ENCODE measurements at places on chromosomes 12 and 14. TPM values are rescaled to one million over a fixed set of nuclear protein-coding genes. Genes with fewer than 3 reads are reported as not detected.

ACIN1 gene
- total RNA-seq = 174 TPM

GRCh38 chr12:12946686-12947355, 5.1 kb downstream of the GPRC5D start:
- DNase-seq = no peak

DNA sequence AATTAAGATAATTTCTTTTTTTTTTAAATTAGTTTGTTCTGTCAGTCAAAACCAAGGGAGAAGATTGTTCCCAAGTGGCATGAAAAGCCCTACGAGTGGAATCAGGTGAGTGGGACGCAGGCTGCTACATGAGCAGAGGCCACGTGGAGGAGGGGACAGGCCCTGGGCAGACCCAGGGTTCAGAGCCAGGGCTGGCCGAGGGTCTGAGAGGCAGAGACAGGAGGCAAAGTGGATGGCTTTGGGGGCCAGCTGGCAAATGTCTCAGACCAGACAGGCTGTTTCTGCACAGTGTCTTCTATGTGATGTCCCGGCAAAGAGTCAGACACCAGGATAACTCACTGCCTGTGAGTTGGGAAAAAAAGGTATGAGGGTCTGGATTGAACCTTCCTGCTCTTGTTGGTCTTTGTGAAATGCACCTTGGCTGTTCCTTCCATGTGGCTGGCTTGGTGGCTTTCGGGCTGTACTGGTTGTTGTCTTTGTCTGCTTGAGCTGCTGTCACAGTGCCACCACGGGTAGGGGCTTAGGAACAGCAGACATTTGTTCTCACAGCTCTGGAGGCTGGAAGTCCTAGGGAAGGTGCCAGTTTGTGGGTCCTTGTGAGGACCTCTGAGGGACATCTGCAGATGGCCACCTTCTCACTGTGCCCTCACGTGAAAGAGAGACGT, 35.8 kb upstream of the ASPG start:
- DNase-seq = no peak

DNA sequence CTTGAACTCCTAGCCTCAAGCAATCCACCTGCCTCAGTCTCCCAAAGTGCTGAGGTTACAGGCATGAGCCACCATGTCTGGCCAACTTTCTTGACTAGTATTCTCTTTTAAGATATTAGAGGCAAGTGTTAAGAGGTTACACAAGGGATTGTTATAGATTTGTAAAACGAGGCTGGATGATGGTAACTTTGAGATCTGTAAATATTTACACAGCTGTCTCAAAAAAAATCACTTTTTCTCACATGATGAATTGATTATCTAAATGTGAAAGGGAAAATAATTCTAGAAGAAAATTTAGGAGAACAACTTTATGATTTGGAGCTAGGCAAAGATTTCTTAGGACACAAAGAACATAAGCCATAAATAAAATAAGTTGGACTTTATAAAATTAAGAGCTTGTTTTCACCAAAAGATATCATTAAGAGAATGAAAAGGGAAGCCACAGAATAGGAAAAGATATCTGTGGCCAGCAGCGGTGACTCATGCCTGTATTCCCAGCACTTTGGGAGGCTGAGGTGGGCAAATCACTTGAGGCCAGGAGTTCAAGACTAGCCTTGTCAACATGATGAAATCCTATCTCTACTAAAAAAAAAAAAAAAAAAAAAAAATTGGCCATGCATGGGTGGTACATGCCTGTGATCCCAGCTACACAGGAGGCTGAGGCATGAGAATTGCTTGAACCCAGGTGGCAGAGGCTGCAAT, 77.4 kb downstream of the BBS10 start:
- no peak for DNase-seq

DNA sequence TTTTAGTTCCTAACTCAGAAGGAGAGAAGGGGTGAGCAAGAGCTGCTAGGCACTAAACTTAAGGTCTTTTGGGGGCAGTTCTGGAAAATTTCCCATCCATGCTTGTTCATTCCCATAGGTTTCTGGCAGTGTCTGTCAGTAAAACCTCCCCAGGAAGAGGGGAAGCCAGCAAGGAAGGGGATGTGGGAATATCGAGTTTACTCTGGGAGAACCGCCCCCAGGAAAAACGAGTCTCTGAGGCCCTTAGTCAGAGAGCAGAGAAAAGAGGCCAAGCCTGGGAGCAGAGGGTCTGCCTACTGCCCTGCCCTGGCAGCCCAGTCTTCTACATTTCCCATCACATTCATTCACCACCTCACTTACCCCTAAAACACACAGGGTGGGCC, 55.9 kb downstream of the TMCC3 start:
- no peak for DNase-seq

- DNase-seq = no peak
Measured at GRCh38 chr14:64566651-64567122, 16.9 kb downstream of the PPP1R36 start.

DNA sequence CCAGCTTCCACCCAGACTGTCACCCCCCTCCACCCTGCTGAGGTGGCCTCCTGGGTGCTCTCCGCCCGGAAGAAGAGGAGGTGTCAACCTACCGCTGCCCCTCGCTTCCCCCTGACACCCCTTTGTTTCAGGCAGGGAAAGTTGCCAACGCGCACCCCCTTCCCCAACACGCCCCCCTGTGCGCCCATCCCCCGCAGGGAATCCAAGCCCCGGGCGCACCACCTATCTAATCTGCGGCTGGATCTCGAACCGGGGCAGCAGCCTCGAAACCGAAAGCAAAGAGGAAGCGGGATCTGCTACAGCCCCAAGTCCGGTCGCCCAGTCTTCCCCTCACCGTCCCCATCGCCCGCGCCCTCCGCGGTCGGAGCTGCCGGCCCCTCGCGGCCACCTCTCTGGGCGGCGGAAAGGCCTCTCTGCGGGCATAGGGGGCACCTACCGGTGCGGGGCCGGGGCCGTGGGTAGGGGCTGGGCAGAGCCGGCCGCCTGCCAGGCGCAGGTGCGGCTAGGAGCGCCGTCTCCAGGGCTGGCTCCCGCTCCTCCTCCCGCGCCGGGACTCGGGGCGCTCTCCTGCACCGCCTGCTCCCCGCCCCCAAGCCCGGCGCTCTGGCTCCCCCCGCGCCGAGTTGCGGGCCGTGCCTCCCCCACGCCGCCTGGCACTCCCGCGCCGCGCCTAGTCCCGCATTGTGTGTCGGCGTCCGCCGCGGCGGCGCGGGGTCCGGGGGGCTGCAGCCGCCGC, 18.3 kb upstream of the PLEKHH1 start:
- peak; percentile 48 for DNase-seq

GRCh38 chr14:32109676-32110547, 32.8 kb downstream of the ARHGAP5 start:
- DNase-seq = no peak

DNA sequence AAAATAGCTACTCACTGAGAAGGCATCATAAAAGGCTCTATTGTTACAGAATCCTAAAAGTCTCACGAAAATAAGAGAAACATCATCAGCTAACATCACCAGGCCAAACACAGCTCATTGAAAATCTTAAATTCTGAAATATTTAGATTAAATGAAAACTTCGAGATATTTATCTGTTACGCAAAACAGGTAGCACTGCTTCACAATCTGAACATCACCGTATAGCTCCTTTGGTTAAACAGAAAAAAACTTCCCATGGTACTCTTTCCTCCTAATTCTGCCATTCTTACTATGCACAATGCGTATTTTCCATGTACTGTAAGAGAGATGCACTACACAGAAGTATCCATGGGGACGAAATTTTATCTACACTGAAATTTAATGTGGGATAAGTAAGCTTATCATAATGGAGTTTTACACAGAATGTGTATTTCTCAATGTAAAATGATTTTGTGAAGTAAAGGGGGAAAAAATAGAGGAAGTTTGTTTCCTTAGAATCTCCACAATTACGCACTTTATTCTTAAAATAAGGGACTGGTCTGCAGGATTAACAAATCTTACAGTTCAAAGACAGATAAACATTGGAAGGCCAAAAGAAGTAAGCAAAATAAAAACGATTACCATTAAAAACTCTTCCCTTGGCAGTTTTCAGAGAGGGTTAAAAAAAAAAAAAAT, 1.9 kb downstream of the SGPP1 start:
- DNase-seq = no peak

AKAP6 gene
- 1.3 TPM for total RNA-seq

DNA sequence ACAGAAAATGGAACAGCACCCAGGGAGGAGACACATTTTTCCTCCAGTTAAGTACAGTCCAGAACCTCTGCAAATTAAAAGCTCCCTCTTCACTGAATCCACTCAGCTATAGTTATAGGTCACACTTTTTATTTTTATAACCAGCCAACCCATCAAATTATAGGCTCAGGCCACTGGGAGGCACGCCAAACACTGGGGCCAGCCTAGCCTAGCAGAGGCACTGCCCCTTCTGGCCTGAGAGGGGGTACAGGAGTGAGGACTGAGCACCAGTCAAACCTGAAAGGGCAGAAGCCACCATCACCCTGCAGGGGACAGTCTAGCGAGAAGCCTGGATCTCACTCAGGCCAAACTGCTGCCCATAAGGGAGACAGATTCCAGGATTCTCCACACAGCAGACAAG, 19.3 kb downstream of the FMNL3 start:
- DNase-seq = no peak

- DNase-seq = no peak
Measured at GRCh38 chr14:34198096-34198495, 247.2 kb upstream of the EGLN3 start.

FBRSL1 gene
- 55.9 TPM for total RNA-seq

- DNase-seq = no peak
Measured at GRCh38 chr14:89013698-89014568, 189.5 kb downstream of the TTC8 start.

DNA sequence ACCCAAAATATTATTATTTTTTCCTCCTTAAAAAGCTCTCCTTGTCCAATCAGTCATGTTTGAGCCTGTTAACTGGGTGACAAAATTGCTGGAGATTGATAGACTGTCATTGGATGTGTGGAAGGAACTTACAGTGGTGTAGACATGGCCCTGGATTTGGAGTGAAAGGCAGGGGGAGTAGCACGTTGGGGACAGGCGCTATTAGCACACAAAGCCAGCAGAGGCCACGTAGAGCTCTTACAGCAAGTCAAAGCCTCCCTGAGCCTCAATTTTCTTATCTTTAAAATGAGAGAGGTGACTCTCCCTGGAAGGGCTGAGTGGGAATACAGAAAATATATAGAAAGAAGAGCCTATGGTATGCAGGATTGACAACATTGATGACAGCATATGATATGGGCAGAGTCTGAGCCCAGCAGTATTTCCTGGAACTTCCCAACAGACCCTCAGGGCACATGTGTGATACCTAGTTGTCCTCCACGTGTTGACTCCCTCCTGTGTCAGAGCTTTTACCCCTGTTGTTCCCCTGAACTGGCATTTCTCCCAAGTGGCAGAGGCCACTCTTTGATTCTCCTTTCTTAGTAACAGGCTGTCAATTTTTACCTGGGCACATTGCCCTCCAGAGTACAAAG, 504.9 kb downstream of the VRK1 start:
- DNase-seq = no peak

MMP19 gene
- not detected for total RNA-seq

- DNase-seq = no peak
Measured at GRCh38 chr12:21151184-21151583, 20.2 kb downstream of the SLCO1B1 start.

PROX2 gene
- 0.87 TPM for total RNA-seq

DMAC2L gene
- 14.5 TPM for total RNA-seq

GRCh38 chr12:69688471-69689427, 10.4 kb downstream of the BEST3 start:
- peak; percentile 24 for DNase-seq

DNA sequence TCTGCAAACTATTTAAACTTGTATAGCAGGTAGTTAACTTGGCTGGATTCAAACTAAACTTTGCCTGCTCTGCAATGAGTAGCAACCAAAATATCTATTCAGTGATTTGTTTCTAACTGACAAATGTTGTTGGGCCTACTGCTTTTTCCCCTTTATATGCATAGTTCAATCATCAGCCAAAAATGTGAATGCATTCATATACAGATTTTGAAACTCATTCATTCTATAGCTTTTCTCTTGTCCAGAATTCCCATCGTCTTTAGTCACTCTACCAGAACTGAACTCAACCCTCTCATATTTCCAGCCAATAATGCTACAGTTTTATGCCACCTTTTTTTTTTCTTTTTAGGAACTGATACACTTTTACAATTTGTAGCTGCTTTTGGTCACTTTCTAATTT, 599.8 kb downstream of the RPL10L start:
- no peak for DNase-seq

APOF gene
- not detected for total RNA-seq

- no peak for DNase-seq
Measured at GRCh38 chr14:36805131-36805559, 143.5 kb downstream of the PAX9 start.

DNA sequence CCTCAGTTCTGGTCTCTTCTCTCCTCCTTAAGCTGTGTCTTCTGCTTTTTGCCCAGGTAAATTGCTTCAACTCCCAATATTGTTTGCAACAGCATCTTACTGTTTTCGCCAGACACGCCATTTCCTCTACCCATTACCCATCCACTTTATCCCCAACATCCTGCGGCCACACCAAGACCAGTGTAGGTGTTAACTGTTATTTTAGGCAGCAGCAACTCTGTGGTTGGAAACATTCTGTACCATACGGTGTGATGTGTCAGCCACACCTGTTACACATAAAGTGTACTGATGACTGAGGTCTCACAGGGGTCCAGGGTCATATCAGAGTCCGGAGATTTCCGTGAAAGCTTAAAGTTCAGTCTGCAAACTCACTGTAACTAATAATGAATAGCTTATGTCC, 21.8 kb upstream of the KLRD1 start:
- DNase-seq = peak; percentile 66

TSPAN31 gene
- total RNA-seq = 5.7 TPM

DNA sequence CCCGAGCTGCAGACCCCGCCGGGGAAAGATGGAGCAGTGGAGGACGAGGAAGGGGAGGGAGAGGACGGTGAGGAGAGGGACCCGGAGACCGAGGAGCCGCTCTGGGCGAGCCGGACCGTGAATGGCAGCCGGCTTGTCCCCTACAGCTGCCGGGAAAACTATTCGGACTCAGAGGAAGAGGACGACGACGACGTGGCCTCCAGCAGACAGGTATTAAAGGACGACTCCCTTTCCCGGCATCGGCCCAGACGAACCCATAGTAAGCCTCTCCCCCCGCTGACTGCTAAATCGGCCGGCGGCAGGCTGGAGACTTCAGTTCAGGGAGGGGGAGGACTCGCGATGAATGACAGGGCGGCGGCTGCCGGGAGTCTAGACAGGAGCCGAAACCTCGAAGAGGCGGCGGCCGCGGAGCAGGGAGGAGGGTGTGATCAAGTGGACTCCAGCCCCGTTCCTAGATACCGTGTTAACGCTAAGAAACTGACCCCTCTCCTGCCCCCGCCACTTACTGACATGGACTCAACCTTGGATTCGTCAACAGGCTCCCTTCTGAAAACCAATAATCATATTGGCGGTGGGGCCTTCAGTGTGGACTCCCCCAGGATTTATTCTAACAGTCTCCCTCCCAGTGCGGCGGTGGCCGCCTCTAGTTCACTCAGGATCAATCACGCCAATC, 962 bp downstream of the LEMD3 start:
- peak; percentile 70 for DNase-seq

Measured in activated naive CD8-positive, alpha-beta T cell treated with anti-CD3 and anti-CD28 coated beads for 36 hours (primary cell).